ENCODE measurements at places on chromosomes 3 and 15.

GRCh38 chr15:84887938-84888337 is 3.5 kb downstream of the SLC28A1 start:
- DNase-seq: no peak

GRCh38 chr15:74390647-74391288 is 23.3 kb upstream of the CYP11A1 start:
- no peak for DNase-seq

- DNase-seq: no peak
Measured at GRCh38 chr3:133506215-133506901, 67.1 kb upstream of the CDV3 start.

DNA sequence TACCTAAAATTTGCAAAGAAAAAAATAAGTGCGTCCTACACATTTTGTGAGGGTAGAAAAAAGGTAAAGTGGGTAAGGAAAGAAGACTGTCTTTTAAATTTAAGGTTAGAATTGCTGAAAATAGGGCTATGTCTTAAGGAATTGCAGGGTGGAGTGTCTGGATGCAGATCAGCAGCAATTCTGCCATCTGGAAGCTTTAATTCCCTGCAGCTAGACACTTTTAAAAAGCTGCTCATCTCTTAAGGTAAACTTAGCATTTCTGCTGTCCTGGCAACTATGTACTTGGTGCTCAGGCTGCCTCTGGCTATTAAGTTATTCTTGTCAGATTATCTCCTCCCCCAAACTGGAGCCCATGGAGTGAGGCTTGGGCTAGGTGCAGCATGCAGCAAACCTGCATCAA is 420.2 kb downstream of the SI start:
- no peak for DNase-seq

DNA sequence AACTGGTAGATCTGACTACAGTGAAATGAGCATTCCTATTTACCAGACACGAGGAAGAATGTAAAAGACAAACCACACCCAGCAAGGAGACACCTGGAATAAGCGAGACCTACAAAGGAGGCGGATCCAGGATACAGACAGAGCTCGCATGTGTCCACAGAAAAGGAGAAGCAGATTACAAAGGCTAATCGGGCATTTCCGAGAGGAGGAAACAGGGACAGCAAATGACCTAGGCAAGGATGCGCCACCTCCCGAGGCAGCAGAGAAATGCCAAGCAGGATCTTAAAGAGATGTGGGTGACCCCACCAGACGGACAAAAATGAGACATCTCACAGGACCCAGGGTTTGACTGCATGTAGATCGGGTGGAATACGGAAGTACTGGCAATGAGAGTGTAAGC is 63.2 kb upstream of the IQSEC1 start:
- DNase-seq: no peak

DNA sequence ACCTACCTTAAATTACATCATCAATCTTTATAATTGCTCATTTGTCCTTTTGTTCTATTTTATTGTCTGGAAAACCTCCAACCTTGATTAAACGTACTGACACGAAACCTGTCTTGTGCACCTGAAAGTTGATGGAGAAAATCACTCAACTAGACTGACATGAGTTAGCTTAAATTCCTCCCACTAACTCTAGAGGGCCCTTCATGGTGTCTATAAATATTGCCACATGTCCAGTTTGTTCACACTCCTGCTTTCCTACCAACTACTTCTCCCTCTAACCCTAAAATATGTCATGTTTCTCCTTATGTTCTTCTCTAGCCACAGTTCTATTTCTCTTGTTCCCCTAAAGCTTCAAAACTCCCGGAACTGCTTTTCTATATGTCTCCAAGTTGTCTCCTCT is 59.8 kb upstream of the SGO1 start:
- DNase-seq: no peak

All from stimulated activated CD4-positive, alpha-beta T cell treated with anti-CD3 and anti-CD28 coated beads, Interleukin-1b, Interleukin-23, amount 100 ng/mL, for 4 hours (primary cell).